ENCODE measurements at places on chromosomes 11 and 22.

- DNase-seq, result no peak
Observed at GRCh38 chr11:104369761-104370160, 205.8 kb upstream of the PDGFD start.

DNA sequence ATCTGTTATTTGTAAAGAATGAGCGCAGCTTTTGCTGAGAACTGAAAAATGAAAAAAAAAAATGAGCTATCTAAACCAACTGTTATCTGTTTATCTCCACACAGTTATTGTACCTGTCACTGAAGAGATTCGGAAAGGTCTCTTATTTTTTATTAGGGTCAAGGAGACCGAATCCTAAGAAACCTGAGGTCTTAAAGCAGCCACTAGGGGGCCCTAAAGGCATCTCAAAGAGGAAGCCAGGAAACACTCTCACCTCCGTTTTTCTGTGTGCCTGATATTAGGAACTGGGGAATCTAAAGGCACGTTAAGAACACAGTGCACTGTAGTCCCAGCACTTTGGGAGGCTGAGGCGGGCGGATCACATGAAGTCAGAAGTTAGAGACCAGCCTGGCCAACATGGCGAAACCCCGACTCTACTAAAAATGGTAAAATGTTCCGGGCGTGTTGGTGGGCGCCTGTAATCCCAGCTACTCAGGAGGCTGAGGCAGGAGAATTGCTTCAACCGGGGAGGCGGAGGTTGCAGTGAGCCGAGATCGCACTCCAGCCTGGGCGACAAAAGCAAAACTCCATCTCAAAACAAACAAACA lies 3.5 kb upstream of the LARGE1 start:
- no peak for DNase-seq

DNA sequence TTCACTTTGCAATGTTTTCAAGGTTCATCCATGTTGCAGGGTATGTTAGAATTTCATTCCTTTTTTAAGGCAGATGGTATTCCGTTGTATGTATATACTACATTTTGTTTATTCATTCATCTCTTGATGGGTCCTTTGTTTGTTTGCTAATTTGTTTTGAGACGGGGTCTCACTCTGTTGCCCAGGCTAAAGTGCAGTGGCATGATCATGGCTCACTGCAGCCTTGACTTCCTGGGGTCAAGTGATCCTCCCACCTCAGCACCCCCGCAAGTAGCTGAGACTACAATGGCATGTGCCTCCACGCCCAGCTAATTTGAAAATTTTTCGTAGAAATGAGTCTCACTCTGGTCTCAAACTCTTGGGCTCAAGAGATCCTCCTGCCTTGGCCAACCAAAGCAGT lies 6.2 kb downstream of the UVRAG start:
- no peak for DNase-seq

DNA sequence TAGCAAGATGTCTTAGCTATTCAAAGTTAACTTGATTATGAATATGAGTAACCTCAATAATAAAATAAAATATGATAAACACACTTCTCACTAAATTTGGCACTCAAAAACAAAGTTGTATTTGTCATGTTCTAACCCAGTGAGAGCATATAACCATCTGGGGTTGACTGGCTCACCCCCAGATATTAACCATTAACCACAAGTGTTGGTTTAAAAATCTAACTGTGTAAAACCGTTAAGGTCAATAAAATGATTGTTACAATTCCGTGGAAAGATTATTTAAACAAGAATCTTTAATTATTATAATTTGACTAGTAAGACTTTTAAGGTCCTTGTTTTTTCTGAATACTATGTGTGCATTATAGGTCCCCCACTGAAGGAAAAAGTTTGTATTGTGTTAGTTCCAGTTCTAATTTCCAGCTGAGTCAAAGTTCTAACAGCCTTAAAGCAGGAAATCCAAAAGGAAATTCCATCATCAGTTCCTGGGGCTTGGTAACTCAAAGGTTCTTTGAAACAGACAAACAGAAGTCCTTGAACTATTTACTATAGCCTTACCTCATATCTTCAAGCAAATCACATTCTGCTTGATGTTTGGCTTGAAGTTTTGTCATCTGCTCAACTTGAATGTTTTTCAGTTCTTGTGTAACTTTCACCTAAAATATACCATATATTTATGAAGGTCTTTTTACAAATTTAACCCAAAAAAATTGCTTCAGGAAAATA lies 2.5 kb downstream of the FCHSD2 start:
- no peak for DNase-seq

DNA sequence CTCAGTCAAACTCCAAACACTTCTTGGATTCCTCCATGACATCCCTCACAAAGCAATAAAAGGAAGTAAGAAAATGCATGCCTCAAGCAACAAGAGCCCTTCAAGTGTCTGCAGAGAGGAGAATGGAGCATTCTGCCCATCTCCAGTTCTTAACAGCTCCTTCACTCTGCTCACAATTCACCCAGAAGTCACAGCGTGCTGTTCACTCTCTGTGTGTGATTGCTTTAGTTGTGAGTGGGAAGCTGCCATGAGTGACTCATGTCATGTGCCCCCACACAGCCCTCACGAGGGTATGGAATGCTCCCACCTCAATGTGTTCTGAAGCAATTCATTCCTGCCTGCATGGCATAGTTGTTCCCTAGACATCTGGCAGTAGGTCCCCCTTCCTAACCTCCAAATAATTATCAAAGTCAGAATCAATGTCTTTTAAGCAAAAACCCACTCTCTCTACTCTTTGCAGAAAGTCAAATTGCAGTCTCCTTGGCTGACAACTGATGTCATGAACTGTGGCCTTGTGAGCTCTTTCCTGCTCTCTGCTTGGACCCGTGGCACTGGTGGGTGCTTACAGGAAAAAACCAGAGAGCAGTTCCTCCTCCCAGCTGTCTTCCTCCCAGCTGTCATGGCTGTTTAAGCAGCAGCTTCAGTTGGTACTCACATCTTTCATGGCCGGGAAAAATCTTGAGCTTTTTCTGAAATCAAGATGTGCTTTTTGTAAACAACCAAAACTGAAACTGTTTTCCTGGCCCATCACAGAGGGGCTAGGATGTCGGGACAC lies 112.1 kb upstream of the SPON1 start:
- DNase-seq, result no peak

GRCh38 chr11:116281173-116282160 lies 491.3 kb downstream of the BUD13 start:
- DNase-seq, result no peak

DNA sequence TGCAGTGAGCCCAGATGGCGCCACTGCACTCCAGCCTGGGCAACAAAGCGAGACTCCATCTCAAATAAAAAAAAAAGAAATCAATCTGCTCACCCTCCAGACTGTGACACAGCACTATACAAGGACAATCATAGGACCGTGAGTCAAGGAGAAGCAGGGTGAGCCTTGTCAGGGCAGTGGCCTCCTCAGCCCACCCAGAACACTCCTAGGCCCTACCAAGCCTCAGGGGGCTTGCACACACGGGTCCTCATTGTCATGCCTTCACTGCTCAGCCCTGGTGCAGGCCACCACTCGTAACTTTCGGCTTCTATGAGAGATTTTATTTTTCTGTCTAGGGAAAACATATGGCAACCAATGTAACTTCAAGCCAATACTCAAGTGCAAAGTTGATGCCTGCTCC lies 35.8 kb downstream of the DGCR2 start:
- DNase-seq, result no peak

GRCh38 chr22:41334951-41335635 lies 33.8 kb downstream of the ZC3H7B start:
- no peak for DNase-seq

DNA sequence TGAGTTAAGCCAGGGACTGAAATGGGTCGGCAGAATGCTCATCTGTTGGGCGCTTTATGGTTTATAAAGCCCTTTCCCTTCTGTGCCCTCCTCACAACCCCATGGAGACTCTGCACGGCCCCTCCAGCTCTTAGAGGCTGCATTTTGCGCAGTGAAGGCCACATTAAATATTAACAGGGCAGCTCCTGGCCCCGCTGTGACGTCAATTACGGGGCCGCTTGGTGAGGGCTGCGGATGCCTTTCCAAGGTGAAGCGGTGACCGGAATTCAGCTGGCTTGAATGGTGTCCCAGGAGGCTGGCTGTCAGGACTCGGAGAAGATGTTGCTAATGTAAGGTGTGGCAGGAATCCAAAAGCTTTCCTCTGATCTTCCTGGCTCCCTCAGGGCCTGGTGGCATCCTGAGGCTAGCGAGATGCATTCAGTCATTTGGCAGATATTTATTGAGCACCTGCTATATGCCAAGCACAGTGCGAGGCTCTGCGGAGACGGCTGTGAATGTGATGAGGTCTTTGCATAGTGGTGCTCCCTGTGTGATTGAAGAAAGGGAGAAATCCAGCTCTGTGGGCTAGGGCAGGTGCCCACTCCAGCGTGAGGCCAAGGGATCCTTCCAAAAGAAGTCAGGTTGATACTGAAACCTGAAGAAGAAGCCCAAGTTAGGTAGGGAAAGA lies 10.4 kb upstream of the YWHAH start:
- no peak for DNase-seq

- no peak for DNase-seq
Observed at GRCh38 chr22:49785046-49785521, 42.6 kb downstream of the BRD1 start.

GRCh38 chr11:88383447-88383846 lies 45.9 kb upstream of the CTSC start:
- no peak for DNase-seq

GRCh38 chr11:71442880-71443279 lies 5.3 kb downstream of the DHCR7 start:
- DNase-seq, result no peak

DNA sequence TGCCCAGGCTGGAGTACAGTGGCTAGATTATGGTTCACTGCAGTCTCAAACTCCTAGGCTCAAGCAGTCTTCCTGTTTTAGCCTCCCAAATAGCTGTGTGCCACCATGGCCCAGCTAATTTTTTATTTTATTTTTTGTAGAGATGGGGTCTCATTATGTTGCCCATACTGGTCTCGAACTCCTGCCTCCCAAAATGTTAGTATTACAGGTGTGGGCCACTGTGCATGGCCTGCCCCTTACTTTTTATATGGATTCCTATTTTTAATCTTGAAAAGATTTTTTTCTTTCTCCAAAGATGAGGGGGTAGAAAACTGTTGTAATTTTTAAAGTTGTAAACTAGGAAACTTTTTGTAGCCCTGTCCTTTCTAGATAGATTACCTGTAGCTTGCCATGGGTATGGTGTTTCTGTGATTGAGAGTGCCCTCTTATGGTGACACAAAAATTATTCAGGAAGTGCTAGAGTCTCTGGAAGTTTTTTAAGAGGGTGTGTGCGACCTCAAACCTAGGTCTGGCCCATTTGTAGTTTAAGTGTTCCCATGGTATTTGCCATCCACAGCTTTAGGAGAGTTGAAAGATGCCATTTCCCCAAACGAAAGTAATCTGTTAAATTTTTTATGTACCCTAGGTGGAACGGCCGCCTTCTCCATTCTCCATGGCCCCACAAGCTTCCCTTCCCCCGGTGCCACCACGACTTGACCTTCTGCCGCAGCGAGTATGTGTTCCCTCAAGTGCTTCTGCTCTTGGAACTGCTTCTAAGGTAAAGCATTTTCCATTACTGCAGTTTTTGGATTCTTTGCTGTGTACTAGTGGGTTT lies 32.4 kb downstream of the MCAM start:
- DNase-seq, result no peak

GRCh38 chr22:17705951-17706900 lies 67.7 kb downstream of the BCL2L13 start:
- no peak for DNase-seq

DNA sequence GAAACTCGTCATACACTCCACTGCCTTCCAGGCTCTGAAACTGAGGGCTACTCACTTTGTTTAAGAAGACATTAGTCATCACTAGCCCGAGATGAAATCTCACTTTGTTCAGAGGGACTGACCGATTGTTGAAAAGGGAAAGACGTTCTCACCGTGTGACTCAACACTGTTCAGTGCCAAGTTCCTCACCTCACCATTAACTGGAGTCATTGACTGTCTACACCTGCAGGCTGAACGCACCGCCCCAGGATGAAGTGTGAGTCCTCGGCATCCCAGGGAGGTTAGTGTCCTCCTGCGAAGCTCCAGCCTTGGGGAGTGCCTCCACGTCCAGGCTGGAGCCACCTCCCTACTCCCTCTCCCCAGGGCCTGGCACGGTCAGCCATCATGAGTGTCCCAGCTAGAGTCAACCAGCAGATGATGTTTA lies 30.4 kb downstream of the FADD start:
- DNase-seq, result no peak
